ENCODE measurements at places on chromosomes 2 and 18. TPM values are rescaled to one million over a fixed set of nuclear protein-coding genes. Genes with fewer than 3 reads are reported as not detected.

DNA sequence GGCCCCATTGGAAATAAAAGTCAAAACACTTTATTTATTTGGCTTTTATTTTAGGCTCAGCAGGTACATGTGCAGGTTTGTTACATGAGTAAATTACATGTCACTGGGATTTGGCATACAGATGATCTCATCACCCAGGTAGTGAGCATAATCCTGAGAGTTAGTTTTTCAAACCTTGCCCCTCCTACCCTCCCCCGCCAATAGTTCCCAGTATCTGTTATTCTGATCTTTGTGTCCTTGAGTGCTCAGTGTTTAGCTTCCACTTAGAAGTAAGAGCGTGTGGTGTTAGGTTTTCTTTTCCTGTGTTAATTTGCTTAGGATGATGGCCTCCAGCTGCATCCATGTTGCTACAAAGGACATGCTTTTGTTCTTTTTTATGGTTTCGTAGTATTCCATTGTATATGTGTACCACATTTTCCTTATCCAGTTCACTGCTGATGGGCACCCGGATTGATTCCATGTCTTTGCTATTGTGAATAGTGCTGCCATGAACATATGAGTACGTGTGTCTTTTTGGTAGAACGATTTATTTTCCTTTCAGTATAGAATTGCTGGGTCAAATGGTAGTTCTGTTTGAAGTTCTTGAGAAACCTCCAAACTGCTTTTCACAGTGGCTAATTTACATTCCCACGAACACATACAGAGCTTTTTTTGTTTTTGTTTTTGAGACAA is 47.9 kb downstream of the ARMC9 start:
- H3K27ac ChIP-seq, result no peak overlapping the region
- no peaks in the 10 kb centered on the region for H3K27me3 ChIP-seq
- H3K4me3 ChIP-seq, result no peak overlapping the region
- no peaks in the 10 kb centered on the region for H3K36me3 ChIP-seq
- no peaks in the 10 kb centered on the region for H3K4me1 ChIP-seq

Gene SERPINB11
- not detected for total RNA-seq

Gene DYNC2LI1
- total RNA-seq, result 11.4 TPM

DNA sequence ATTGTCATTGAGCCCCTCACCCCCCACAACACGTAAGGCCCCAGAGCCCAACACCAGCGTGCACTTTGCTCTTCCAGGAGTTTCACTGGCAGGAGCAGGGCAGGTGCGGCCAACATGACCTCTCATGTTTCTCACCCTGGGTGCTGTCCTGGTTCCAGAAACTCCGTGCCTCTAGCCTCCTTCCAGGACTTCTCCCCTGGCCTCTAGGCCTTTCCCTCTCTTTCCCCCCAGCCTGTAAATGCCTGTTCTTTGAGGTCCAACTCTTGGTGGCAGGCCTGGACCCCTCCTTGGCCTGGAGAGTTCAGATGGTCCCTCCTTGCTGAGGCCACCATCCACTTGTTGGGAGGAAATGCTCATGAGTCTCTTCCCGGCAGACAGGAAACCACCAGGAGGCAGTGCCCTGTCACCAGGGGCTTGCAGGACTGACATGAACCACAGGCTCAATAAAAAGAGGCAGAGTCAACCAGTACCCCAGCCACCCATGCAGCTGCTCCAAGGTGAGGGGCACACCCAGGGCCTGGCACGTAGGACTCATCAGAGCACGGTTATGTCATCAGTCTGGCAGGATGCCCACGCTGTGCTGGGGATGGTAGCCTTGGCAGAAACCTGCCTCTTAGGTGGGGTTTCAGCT is 1.5 kb downstream of the MALL start:
- no peaks in the 10 kb centered on the region for H3K4me1 ChIP-seq
- H3K4me3 ChIP-seq, result peak overlapping the region; percentile 58
- no peaks in the 10 kb centered on the region for H3K27me3 ChIP-seq

GRCh38 chr18:26103579-26103978 is 13.2 kb upstream of the SS18 start:
- no peaks in the 10 kb centered on the region for H3K4me1 ChIP-seq
- no peaks in the 10 kb centered on the region for H3K27me3 ChIP-seq
- H3K36me3 ChIP-seq, result no peaks in the 10 kb centered on the region
- no peak overlapping the region for H3K27ac ChIP-seq
- no peak for DNase-seq

Gene CFC1
- total RNA-seq, result not detected

Gene CYP27A1
- total RNA-seq, result 23.4 TPM

DNA sequence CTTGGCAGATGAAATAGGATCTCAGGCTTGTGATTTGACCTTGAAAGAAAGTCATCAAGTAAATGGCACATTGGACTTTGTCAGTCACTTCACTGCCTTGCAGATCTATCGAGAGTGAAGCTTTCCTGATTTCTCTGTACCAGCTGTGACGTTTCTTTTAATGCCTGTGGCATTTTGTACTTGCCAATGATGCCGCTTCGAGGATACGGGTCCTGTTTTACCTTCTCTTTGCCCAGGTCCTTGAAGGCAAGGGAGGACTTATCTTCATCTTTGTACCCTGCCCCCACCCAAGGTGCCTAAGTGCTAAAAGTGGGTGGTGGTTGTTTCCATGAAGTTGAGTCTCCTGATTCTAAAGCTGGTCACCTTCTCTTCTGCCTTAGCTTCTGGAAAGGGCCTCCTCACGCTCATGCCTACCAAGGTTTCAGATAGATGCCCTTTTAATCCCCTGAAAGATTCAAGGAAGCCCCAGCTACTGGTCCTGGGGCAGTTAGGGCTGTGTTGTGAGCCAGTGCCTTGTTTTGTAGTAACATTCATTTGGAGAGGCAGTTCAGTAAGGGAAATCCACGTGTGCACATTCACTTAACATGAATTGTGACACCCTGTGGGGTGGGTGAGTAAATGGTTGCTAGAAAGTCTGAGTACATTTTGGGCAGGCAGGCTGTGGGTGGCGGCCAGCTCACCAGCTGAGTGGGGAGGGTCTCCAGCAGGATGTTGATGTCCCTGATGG is 6.1 kb downstream of the LBH start:
- peak overlapping the region; percentile 30 for H3K27ac ChIP-seq
- peaks cover 5% of the 10 kb centered on the region for H3K4me1 ChIP-seq
- DNase-seq, result no peak
- peak overlapping the region; percentile 22 for H3K4me3 ChIP-seq
- H3K27me3 ChIP-seq, result peaks cover 14% of the 10 kb centered on the region

Gene RUFY4
- total RNA-seq, result not detected

DNA sequence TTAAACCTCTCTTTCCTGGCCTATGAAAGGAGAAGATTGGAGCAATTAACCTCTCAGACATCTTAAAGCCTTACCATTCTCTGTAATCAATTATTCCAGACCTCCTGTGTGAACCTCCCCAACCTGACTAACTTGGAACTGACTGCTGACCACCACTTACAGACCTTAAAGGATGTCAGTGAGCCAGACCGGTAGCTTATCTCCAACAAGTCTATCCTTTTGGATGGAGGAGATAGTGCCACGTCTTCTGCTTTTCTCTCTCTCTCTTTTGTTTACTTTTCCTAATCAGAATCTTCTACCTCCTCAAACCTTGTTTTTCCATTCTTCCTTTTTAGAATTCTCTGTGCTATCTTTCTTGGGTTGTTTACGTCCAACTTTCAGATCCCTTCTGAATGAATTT is 57.2 kb downstream of the LRRTM1 start:
- no peak overlapping the region for H3K27ac ChIP-seq
- H3K4me3 ChIP-seq, result no peak overlapping the region
- no peak for DNase-seq
- no peaks in the 10 kb centered on the region for H3K4me1 ChIP-seq
- H3K27me3 ChIP-seq, result no peaks in the 10 kb centered on the region
- H3K36me3 ChIP-seq, result no peaks in the 10 kb centered on the region

- no peaks in the 10 kb centered on the region for H3K36me3 ChIP-seq
- no peaks in the 10 kb centered on the region for H3K4me1 ChIP-seq
- no peak for DNase-seq
- no peaks in the 10 kb centered on the region for H3K27me3 ChIP-seq
- H3K27ac ChIP-seq, result no peak overlapping the region
Measured at GRCh38 chr2:57614988-57615387, 431.6 kb upstream of the VRK2 start.

All from psoas muscle (tissue), 8 donors.